ENCODE measurements at places on chromosomes 4 and X.

DNA sequence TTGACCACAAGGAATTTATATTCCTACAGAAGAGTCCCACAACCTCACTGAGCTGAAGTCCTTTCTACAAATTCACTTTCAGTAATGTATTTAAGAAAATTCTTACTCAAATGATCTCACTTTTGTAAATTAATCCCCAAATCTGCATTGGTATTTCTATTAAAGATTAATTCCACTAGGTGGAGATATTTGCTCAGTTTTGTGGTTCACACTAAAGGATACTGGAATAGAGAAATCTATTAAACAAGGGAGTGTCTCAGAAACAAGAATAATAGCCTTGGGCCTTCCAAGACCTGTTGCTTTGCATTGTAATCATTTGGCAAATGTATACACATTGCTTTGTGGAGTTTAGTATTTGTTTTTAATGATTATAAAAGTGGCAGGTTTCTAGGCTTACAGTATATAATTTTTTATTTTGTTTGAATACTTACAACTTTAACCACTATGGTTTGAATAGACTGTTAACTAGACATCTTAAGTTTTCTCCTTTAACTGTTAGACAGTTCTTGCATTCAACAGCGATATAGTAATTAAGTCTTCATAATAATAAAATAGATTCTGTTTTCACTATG is 25.9 kb downstream of the CFAP299 start:
- DNase-seq = no peak

- no peak for DNase-seq
These were observed 5.9 kb downstream of the RTL3 start for GRCh38 chrX:78653118-78653822.

DNA sequence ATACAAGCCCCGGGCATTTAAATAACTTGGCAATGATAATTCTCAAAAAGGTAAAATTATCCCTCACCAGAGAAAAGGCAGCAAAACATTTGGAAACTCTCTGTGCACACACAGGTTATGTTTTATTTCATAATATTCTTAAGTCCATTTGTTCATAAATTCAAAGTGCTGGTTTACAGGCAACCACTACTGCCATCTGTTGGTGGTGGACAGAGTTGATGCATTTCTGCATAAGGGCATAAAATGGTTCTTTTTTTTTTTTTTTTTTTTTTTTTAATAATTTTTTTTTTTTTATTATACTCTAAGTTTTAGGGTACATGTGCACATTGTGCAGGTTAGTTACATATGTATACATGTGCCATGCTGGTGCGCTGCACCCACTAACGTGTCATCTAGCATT is 31.5 kb upstream of the IL21 start:
- DNase-seq = no peak

GRCh38 chrX:57379296-57379695 is 92.8 kb downstream of the FAAH2 start:
- no peak for DNase-seq

DNA sequence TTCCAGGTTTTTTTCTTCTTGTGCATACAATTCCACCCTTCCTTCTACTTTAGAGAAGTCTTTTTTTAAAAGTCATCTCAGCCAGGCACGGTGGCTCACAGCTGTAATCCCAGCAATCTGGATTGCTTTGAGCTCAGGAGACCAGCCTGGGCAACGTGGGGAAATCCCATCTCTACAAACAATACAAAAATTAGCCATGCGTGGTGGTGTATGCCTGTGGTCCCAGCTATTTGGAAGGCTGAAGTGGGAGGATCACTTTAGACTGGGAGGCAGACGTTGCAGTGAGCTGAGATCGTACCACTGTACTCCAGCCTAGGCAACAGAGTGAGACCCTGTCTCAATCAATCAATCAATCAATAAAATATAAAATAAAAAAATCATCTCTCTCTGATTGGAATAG is 14.8 kb downstream of the ELOVL6 start:
- no peak for DNase-seq

DNA sequence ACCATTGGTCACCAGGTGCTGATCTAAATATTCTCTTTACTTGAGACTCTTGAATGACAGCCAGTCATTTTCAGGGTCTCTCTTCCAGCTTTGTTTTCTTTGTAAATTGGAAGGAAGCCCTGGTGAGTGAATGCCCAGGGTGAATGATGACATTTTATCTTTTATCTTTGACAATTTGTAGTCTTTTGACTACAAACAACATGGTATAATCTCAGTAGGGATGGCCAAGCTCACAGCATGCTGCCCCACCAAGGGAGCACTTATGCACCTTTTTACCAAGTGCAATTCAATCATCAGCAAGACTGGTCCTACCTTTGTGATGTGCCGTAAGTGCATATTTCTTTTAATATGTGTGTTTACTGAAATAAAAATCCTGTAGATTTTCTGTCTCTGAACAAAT is 5.7 kb downstream of the AFM start:
- DNase-seq = no peak

- no peak for DNase-seq
These were observed 9.0 kb downstream of the ABCE1 start for GRCh38 chr4:145107126-145107525.

GRCh38 chrX:20141281-20142220 is at the start of gene EIF1AX:
Gene EIF1AX (minus strand): TSS chrX:20141838. CDS start chrX:20141640, 198 bp downstream.
- DNase-seq = peak; percentile 84

GRCh38 chrX:16892504-16893362 is 22.6 kb upstream of the RBBP7 start:
- DNase-seq = peak; percentile 3

- no peak for DNase-seq
These were observed 16.6 kb downstream of the COQ2 start for GRCh38 chr4:83267830-83268475.

GRCh38 chr4:176569301-176569700 is 223.4 kb downstream of the VEGFC start:
- DNase-seq = no peak

DNA sequence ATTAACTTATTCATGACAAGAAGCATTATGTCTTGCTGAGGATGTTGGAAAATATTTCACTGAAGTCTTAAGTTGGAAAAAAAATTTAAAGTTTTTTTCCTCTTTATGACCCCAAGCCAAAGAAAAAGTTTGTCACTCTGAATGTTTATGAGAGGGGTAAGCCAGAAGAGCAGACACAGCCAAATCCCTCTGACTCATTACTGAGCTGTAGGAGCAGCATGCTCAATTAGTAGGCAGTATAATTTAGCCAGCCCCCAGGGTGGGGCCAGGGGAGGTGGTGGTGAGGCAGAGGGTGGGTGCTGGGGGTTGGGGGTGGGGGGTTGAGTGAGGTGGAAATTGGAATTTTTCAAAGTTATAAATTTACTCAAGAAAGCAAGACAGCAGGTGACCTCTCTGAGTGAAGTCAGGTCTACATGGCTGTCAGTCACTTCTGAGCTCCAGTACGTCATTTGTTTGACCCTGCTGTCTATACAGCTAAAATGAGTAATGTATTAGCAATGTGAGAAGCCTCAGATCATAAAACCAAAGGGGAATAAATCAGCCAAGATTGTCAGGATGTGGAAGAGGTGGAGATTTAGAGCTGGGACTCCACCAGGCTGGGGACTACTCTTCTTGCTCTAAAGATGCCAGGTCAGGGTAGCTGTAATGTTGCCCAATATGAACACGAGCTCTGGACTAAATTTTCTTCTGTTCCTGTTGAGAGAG is 98.8 kb upstream of the NDP start:
- DNase-seq = no peak

DNA sequence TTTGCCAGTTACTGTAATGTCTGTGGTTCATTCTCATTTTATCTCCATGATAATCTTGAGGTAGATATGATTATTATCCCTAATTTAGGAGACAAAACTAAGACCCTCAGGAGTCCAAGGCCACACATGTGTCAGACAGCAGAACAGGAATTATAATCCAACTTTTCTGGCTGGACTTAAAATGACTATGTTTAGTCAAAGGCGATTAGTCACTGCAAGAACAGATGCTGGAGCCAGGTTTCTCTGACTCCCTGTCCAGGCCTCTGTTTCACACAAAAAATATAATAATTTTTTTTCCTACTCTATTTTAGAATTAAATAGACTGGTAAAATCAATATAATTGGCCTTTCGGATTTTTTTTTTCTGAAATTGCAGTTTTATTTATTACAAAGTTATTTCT is 56.7 kb upstream of the TMEM131L start:
- no peak for DNase-seq

GRCh38 chr4:60221866-60222265 is 978.3 kb upstream of the ADGRL3 start:
- no peak for DNase-seq

DNA sequence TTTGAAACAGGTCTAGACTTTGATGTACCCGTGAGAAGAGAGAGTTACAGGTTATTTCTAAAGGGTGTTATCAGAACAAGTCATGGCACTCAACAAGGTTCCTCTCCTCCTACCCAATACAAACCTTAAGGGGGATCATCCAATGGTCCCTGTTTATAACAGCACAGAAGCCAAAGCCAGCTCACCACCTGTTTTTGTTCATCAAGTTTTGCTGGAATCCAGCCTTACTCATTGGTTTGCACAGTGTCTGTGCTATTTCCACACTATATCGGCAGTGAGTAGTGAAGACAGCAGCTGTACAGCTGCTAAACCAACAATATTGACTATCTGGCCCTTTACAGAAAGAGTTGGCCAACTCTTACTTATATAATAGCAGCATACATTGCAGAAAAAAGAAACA is 262.1 kb upstream of the STS start:
- no peak for DNase-seq

- DNase-seq = no peak
These were observed 66.9 kb downstream of the PTPN13 start for GRCh38 chr4:86661006-86661405.

DNA sequence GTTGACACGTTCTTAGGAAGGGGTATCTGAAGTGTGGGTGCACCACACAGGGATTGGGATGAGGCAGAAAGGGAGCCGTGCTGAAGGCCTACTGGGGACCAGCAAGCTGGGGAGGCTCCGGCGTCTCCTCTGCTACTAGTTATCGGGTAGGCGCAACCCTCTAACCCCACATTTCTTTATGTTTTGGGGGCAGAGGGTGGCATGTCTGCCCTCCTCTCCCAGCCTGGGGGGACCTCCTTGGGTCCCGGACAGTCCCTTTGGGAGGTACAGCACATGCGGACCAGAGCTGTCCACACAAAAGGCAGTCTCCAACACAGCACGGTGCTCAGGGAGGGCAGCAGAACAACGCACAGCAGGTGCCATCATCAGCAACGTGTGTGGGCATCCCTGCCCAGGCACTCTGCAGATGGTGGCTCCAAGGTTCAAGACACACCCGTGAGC is 33.2 kb downstream of the WDR1 start:
- no peak for DNase-seq

DNA sequence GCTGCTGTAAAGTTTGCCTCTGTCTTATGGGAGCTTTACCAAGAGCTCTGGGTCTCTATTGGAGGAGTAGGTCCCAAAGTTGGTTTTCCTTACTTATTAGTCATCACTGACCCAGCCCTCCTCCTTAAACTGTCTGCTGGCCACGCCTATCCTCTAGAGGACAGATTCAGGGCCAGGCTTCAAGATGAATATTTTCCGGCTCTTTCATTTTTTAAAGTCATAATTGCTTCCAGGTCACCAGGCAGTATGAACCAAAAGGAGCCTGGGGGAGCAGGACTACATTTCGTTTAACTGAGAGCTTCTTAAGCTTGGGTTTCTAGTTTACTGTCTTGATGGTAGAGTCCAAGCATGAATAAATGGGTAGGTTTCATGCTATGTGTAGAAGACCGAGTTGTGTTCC is 13.7 kb downstream of the BCORL1 start:
- no peak for DNase-seq

DNA sequence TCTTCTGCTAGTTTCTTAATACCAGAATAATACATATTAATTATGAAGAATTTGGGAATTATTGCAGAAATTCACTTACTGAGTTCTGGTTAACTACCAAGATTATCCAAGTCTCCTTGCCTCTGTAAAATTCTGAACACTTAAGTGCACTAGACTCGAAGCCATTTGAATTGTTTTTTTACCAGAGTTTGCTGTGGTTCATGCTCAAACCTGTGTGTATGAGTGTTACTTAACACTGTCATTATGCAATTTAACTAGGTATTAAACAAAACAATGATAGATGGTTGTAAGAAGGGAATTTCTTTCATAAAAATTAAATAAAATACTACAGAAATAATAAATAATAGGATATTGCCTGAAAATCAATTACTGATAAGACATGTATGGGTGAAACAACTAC is 145.6 kb upstream of the FAT4 start:
- DNase-seq = no peak

- no peak for DNase-seq
These were observed 211.9 kb upstream of the UGT8 start for GRCh38 chr4:114386637-114387233.

DNA sequence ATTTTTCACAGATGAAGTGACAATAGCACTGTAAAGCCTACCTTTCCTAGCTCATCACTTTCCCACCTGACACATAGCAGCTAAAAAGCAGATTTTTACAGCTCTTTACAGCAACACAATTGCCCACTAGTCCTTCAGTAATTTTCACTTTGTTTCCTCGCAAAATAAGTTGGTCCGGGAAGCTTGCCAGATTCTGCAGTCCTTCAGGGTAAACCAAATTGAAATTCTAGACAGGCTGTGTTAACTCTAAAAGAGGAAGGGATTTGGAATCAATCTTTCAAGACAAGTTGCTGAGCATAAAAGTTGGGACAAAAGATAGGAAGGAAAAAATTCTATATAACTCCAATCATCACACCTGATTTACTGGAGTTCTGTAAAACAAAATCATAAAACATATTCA is 8.7 kb downstream of the C1QTNF7 start:
- no peak for DNase-seq
